Psoas muscle (tissue), 8 donors: ENCODE measurements at places on chromosomes 5 and 9. TPM values are rescaled to one million over a fixed set of nuclear protein-coding genes. Genes with fewer than 3 reads are reported as not detected.
A peak's percentile ranks its signal among the peaks of the same experiment; 100 is the strongest.

IL7R gene
- total RNA-seq = 1.0 TPM

TXNDC8 gene
- not detected for total RNA-seq

SPATA31E1 gene
- total RNA-seq = not detected

DNA sequence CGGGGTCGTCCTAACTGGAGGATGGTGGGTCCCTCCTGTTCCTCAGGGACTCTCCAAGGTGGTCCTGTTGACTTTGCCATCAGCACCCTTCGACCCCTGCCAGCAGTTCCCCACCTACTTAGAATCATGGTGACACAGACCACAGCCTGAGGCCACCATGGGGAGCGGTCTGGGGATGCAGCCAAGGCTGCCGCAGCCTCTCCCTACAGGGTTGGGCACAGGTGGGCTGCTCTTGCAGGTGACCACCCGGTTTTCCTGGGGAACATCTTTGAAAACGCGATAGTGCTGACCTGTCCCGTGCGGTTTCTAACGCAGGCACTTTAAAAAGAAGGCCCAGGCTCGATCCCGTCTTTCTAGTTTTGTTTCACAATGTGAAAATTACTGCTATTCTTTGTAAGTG is 12.7 kb upstream of the CEL start:
- H3K36me3 ChIP-seq = no peaks in the 10 kb centered on the region
- no peaks in the 10 kb centered on the region for H3K27me3 ChIP-seq
- no peak overlapping the region for H3K4me3 ChIP-seq

DNA sequence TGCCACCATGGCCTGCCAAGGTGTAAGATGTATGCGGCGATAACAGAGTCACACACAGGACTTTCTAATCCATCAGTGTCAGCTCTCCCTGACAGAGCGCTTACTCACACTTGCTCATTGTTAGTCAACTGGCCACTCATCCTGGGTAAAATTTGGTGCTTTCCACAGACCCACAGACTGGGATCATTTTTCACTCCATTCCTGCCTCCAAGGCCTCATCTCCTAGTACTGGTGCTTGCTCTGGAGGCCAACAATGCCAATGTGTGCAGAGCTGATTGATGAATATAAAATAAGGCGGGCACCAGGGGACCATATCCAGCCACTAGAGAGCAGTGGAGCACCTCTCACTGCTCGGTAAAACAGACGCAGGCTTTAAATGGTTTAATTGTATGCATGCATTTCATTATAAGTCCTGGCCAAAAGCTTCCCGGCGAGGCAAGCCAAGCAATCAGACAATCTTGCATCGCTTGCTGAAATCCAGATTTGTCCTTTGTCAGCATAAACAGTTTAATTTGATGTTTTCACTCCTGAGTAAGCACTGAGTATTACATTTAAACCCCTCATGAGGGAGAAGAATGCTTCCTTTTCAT is 22.3 kb downstream of the PSMB7 start:
- H3K27me3 ChIP-seq = no peaks in the 10 kb centered on the region
- peak overlapping the region; percentile 58 for H3K27ac ChIP-seq
- no peaks in the 10 kb centered on the region for H3K36me3 ChIP-seq
- peaks cover 77% of the 10 kb centered on the region for H3K4me1 ChIP-seq

- H3K27me3 ChIP-seq = no peaks in the 10 kb centered on the region
- peak; percentile 90 for DNase-seq
- no peaks in the 10 kb centered on the region for H3K36me3 ChIP-seq
- H3K27ac ChIP-seq = peak overlapping the region; percentile 90
- peaks cover 84% of the 10 kb centered on the region for H3K4me1 ChIP-seq
Measured at GRCh38 chr9:133117271-133118178, 3.5 kb downstream of the RALGDS start.
